CD4-positive, alpha-beta memory T cell (primary cell): ENCODE measurements at places on chromosomes 12 and 14. TPM values are rescaled to one million over a fixed set of nuclear protein-coding genes. Genes with fewer than 3 reads are reported as not detected.

The SIRT4 gene
- total RNA-seq, result 4.9 TPM

DNA sequence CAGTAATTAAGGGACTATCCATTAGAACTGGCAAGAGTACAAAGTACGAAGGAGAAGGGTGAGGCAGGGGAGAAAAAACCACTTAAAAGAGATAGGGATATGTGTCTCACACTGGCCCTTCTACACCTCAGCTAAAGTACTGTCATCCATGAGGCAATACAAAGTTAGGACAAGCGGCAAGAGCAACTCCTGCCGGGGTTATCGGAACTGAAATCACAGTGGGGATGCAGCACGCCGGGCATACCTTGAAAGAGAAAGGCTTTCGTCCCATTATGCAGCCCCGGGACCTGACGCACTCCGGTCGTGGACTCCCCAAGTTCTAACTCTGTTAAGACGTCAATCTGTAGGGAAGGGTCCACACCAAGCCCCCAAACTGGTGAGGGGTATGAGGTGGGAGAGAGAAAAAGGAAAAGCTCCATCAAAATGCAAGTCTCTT, 1.1 kb downstream of the NELL2 start:
- DNase-seq, result peak; percentile 26

The STXBP6 gene
- total RNA-seq, result not detected

DNA sequence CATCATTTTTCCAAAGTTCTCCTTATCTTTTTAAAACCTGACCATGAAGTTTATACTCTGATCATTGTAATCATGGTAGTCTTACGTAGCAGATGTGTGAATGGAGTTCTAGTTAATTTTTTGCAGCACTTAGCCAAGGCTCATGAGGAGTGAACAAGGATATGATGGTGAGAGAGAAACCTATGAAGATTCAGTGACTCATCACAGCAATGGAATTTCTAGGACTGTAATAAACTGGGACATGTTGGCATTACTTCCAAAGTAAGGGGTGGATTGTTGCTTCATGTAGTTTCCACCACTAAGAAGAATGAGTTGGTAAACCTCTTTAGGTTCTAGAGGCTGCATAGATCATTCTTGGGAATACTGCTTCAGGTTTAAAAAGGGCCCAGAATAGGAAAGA, 102.7 kb downstream of the LRRIQ1 start:
- DNase-seq, result no peak

The NKX2-8 gene
- not detected for total RNA-seq

The FANCM gene
- total RNA-seq, result 8.6 TPM

The NRIP2 gene
- not detected for total RNA-seq

The LMNTD1 gene
- not detected for total RNA-seq

- DNase-seq, result no peak
Measured at GRCh38 chr14:94738751-94739150, 31.2 kb downstream of the GSC start.

- no peak for DNase-seq
Measured at GRCh38 chr14:78170203-78170602, at the start of gene NRXN3. NRXN3 (plus strand) TSS chr14:78170373; CDS start chr14:78243094, 72,721 bp downstream.

DNA sequence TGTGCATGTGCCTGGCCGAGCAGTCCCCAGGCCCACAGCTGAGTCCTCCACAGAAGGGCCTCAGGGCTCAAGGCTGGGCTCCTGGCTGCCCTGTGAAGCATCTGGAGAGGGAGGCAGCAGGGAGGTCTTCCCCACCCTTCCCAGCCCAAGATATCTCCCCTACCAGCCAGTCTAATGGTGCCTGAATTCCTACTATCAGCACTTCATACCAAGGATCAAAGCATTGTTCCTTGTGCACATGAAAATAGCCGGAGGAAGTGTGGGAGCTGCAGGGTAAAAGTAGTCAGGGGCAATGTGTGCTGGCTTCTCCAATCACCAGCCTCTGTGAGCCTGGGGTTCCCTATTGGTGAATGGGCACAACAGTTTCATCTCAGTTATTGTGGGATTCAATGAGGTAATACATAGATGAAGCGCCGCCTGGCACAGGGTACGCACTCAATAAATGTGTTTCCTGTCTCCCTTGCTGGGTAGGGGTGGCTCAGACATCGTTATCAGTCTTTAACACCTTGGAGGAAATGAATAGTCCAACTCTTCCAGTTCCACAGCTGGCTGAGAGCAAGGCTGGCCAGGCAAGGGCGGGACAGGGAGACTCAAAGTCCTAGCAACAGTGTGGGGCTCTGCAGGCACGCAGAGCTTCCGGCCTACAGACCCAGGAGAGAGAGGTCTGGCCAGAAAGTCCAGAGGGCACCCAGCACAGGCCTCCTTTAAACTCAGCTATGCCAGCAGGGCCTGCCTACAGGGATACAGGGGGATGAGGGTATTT, 39.1 kb upstream of the PNMA1 start:
- DNase-seq, result peak; percentile 50

- DNase-seq, result no peak
Measured at GRCh38 chr14:72801836-72802587, 91.9 kb downstream of the DPF3 start.

GRCh38 chr12:126668961-126669360, 1598.0 kb upstream of the TMEM132C start:
- no peak for DNase-seq

The TCL1A gene
- total RNA-seq, result not detected

DNA sequence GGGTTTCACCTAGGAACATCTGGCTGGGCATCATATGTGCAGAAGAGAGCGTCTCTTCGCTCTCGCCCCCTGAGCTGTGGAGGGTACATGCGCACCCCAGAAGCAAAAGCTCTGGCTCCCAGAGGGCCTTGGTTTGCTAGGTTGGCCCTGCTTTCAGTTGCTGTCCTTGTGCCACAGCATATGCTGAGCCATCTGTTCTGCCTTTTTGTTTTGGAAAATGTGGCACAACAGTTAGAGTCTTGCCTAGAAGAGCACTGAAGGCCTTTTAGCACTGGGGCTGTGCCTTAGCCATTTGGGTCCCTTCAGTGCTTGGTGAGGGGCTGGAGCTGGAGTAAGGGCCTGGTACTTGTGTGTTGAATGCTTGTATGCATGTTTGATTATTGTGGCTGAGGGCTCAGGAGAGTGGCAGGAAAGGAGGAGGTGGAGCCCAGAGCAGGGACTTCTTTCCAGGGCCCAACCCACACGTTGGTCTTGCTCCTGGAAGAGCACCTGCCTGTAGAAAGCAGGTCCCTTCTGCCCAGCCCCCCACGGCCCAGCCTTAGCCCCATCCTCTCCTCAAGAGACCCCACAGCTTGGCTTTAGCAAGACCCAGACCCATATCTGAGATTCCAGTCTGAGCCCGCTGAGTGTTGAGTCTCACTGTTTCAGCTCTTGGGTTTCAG, 113.7 kb downstream of the SLC25A47 start:
- no peak for DNase-seq
